ENCODE measurements at places on chromosomes 12 and 14.
A peak's percentile ranks its signal among the peaks of the same experiment; 100 is the strongest.

GRCh38 chr14:74389980-74390379, 36.0 kb downstream of the SYNDIG1L start:
- no peaks in the 10 kb centered on the region for H3K36me3 ChIP-seq
- H3K4me1 ChIP-seq = no peaks in the 10 kb centered on the region

DNA sequence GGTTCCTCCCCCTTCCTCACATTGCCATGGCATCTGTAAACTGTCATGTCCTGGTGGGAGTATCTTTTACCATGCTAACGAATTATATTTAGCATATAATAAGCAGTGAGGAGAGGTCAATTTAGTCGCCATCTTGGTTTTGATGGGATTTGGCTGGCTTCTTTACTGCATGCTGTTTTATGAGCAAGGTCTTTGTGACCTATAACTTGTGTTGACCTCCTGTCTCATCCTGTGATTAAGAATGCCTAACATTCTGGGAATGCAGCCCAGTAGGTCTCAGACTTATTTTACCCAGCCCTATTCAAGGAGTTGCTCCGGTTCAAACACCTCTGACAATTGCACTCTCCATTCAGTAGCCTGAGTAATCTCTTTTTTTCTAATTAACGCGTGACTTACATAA, 2.1 kb upstream of the EIF4B start:
- no peak overlapping the region for H3K4me3 ChIP-seq
- H3K27ac ChIP-seq = no peak overlapping the region
- H3K4me1 ChIP-seq = peaks cover 36% of the 10 kb centered on the region
- no peaks in the 10 kb centered on the region for H3K27me3 ChIP-seq
- H3K36me3 ChIP-seq = no peaks in the 10 kb centered on the region

- H3K27ac ChIP-seq = no peak overlapping the region
- no peaks in the 10 kb centered on the region for H3K36me3 ChIP-seq
- H3K4me1 ChIP-seq = no peaks in the 10 kb centered on the region
- no peak for DNase-seq
These were observed 410.1 kb downstream of the TMEM117 start for GRCh38 chr12:44245932-44246331.

- no peak overlapping the region for H3K4me3 ChIP-seq
- no peak for DNase-seq
- no peak overlapping the region for H3K27ac ChIP-seq
- H3K27me3 ChIP-seq = no peaks in the 10 kb centered on the region
- H3K36me3 ChIP-seq = no peaks in the 10 kb centered on the region
These were observed 905.4 kb downstream of the SLC16A7 start for GRCh38 chr12:60501124-60501729.

DNA sequence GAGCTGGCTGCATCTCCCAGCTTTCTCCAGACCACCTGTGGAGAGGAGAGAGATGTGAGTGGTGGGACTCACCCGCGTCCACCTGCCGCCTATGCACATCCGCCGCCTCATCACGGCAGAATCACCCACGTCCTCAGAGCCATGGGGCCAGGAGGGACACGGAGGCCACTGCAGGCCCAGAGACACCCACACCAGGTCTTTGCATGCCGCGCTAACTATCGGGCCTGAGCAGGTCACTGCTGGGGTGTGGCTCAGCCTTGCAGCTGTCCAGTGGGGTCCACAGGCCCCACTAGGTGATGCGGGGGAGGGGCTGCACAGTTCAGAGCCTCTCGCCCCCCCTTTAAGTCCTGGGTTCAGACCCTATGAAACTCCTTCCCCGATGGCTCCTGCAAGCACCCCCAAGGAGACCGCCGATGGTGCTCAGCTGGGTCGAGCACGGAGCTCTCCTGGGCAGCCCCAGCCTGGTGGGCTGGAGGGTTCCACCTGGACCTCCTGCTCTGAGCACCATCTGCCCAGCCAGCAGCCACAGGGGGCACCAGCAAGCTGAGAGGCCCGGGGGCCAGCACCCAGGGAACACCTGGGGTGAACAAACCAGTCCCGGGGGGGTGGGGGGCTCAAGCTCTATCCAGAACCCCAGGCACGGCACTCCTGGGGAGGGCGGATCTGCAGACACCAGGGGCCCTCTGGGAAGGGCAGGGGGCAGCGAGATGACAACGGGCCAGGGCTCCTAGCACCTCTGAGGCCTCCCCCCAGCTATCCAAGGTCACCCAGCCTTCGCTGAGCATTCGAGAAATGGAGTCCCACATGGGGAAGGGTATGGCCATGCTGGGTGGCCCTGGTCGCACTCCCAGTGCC, 34.3 kb downstream of the CCNK start:
- no peak overlapping the region for H3K4me3 ChIP-seq
- no peak overlapping the region for H3K27ac ChIP-seq
- no peaks in the 10 kb centered on the region for H3K27me3 ChIP-seq
- DNase-seq = peak; percentile 15
- H3K36me3 ChIP-seq = peaks cover 57% of the 10 kb centered on the region
- H3K4me1 ChIP-seq = peaks cover 21% of the 10 kb centered on the region

DNA sequence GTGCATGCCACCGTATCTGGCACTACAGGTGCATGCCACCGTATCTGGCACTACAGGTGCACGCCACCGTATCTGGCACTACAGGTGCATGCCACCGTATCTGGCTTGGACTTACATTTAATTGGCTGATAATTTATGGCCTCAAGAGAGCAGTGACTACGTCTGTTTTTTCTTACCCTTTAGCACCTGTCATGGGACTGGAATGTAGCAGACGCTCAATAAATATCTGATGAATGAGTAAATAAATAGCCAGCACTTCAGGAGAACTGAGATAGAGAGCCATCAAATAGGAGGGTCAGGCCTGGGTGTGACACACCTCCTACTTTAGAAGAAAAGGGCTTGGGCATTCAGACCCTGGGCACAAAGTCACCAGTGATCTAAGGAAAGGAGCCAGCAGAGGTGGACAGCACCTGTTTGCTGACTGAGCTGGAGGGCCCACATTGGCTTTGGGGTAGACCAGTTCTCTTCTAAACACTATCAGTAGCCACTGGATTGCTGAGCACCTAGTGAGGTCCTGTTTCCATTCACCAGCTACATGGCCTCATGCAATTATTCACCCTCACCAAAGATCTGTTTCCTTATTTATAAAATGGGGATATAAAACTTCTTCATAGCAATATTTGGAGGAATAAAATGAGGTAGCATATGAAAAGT, 50.1 kb downstream of the RFX4 start:
- no peaks in the 10 kb centered on the region for H3K36me3 ChIP-seq
- no peaks in the 10 kb centered on the region for H3K4me1 ChIP-seq
- H3K27ac ChIP-seq = no peak overlapping the region

DNA sequence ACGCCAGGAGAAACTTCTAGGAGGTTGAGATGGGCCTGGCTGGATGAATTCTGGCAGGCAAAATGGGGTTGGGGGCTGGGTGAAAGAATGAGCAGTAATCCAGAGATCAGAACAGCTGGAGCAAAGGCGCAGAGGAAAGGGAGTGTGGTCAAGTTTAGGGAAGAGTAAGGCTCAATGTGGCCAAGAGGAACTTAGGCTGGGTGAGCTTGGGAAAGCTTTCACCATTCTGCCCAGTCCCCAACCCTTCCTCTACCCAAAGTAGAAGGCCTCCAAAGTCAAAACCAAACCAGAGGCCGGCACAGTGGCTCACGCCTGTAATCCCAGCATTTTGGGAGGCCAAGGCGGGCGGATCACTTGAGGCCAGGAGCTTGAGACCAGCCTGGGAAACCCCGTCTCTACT, 10.2 kb upstream of the RABGGTA start:
- DNase-seq = no peak
- H3K36me3 ChIP-seq = no peaks in the 10 kb centered on the region
- no peak overlapping the region for H3K27ac ChIP-seq
- no peaks in the 10 kb centered on the region for H3K27me3 ChIP-seq

- DNase-seq = no peak
- H3K36me3 ChIP-seq = no peaks in the 10 kb centered on the region
- H3K27ac ChIP-seq = no peak overlapping the region
These were observed 123.8 kb downstream of the MYRFL start for GRCh38 chr12:69948851-69949250.

GRCh38 chr12:67681105-67681778, 32.7 kb downstream of the DYRK2 start:
- no peaks in the 10 kb centered on the region for H3K36me3 ChIP-seq
- peaks cover 25% of the 10 kb centered on the region for H3K4me1 ChIP-seq
- no peak overlapping the region for H3K4me3 ChIP-seq
- peak overlapping the region; percentile 67 for H3K27ac ChIP-seq

DNA sequence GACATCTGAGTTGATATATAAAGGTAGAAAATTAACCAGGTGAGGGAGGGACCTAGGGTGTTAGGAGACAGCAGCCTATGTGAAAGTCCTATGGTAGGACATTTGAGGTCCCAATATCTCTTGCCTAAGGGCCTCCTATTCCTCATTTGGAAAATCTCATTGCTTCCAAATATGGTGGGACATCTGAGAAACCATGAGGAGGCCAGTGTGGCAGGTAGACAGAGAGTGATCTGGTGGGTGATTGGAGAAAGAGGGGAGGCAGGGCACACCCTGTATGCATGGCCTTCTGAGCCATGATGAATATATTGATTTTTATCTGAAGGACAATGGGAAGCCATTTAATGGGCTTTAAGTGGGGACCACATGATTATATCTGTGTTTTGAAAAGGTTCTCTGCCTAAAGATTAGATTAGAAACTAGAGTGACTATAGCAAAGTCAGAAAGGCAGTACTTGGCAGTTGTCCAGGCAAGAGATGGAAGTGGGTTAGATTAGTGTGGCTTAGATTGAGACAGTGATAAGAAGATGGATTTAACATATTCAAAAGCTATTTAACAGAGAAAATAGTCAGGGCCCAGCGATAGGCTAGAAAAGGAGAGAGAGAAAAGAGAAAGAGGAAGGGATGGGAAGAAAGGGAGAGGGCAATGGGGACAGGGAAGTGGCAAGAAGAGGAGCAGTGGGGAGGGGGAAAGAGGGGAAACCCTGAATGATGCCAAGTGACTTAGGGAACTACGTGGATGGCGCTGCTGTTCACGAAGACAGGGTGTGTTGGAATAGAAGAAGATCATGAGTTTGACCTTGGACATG, 237.2 kb upstream of the SRRM4 start:
- H3K27ac ChIP-seq = no peak overlapping the region
- no peak for DNase-seq
- H3K4me1 ChIP-seq = no peaks in the 10 kb centered on the region
- no peaks in the 10 kb centered on the region for H3K36me3 ChIP-seq

GRCh38 chr12:67394550-67394949, 125.4 kb downstream of the CAND1 start:
- H3K36me3 ChIP-seq = no peaks in the 10 kb centered on the region
- H3K4me1 ChIP-seq = no peaks in the 10 kb centered on the region
- H3K27me3 ChIP-seq = no peaks in the 10 kb centered on the region

GRCh38 chr12:76264611-76265012, 83.6 kb downstream of the BBS10 start:
- DNase-seq = no peak
- H3K27me3 ChIP-seq = no peaks in the 10 kb centered on the region
- H3K36me3 ChIP-seq = no peaks in the 10 kb centered on the region
- H3K27ac ChIP-seq = no peak overlapping the region

DNA sequence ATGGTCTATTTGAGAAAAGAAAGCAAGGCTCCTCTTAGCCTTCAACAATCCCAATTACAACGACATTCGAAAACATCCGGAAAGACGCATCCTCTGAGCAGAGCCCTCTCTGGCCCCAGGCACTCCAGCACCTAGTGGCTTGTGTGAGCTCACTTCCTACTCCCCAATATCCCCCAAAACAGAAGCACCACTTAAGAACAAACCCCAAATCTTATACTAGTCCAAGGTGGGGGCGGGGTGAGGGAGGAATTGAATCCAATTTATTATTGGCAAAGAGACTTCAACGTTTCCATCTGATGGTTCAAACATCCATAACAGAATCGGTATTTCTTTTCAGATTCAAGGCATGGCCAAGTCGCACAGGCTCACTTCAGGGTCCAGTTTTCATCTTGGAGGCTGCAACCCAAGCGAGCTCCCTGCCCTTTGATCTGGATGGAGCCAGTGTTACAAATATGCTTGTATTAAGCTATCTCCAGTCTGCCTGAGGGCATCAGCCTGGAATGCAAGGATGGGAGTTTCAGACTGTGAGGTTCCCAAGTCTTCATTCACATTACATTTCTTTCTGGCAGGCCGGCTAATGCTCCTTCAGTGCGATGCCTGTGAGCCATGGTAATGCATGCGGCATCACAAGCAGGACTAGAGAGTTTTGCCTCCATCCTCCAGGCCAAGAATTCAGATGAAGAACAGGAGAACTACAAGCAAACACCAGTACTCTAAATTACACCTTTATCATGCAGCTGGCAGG, 132.5 kb upstream of the FOXN3 start:
- no peaks in the 10 kb centered on the region for H3K27me3 ChIP-seq

DNA sequence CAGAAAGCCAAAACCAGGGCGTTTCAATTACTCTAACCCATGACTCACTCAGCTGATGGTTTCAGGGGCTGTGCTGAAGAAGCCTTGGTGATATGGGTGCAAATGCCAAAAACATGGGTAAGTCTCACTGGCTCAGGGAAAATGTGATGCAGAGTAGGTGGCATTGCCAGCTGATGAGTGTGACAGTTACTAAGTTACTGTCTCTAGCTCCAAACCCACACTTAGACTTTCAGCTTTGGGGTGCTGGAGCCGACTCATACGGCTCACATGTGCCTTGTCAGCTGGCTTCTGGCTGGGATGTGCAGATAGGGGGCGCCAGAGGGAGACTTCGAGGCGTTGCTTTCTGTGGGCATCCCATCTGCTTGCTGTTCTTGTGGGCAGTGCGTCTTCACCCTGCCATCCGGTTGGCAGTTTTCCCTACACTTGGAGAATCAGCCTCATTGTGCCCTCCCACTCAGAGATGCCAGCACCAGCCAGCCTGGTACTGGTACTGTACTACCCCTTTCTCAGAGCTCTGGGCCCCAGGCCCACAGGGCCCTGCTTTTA, 11.1 kb upstream of the KRT7 start:
- H3K27me3 ChIP-seq = no peaks in the 10 kb centered on the region
- no peak overlapping the region for H3K27ac ChIP-seq
- peak; percentile 55 for DNase-seq
- H3K4me3 ChIP-seq = no peak overlapping the region
- H3K4me1 ChIP-seq = peaks cover 10% of the 10 kb centered on the region
- H3K36me3 ChIP-seq = no peaks in the 10 kb centered on the region

GRCh38 chr12:28232211-28232928, 42.1 kb downstream of the CCDC91 start:
- no peaks in the 10 kb centered on the region for H3K27me3 ChIP-seq
- H3K4me1 ChIP-seq = peaks cover 31% of the 10 kb centered on the region
- no peak overlapping the region for H3K27ac ChIP-seq
- no peaks in the 10 kb centered on the region for H3K36me3 ChIP-seq
- H3K4me3 ChIP-seq = no peak overlapping the region

GRCh38 chr12:79644274-79645234, 46.2 kb downstream of the PAWR start:
- no peak for DNase-seq
- H3K27ac ChIP-seq = no peak overlapping the region
- H3K4me1 ChIP-seq = peaks cover 4% of the 10 kb centered on the region
- no peak overlapping the region for H3K4me3 ChIP-seq
- no peaks in the 10 kb centered on the region for H3K27me3 ChIP-seq
